ENCODE measurements at places on chromosomes 5 and 9.

DNA sequence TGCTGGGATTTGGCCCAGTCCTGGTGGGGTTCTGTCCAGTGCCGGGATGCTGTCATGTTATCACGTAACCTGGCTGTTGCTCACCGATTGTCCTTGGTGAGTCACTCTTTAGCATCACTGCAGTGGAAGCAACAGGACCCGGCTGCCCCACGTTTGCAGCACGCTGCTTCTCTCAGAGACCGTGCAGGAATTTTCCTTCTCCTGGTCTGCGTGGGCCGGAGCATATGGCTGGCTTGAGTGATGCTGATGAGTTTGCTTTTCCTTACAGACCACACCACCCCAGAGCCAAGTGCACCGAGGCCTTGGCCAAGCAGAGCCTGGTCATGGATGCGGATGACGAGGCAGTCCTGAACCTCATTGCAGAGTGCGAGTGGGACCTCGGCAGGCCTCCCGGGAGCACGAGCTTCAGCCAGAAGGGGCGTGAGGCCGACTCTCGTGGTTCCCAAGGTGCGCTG, 21.4 kb downstream of the CEP72 start:
- DNase-seq: no peak

DNA sequence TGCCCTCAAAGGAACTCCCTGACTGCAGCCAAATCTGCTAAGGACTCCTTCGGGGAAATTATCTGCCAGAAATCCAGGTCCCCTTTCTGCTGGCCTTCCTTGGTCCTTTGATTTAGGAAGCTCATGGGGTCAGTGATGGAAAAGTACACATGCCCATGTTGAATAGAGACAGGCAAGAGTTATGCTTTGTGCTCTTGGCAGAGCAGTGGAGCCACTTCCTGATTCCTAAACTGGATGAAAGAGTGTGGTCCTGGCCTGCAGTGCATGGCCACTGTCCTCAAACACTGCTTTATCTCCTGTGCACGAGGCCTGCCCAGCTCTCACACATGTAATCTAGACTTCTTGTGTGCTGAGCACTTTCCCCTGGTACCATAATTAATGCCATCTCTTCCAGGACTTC, 2.0 kb upstream of the EBF1 start:
- DNase-seq: no peak

GRCh38 chr5:14034963-14035362, 90.5 kb upstream of the DNAH5 start:
- DNase-seq: no peak

DNA sequence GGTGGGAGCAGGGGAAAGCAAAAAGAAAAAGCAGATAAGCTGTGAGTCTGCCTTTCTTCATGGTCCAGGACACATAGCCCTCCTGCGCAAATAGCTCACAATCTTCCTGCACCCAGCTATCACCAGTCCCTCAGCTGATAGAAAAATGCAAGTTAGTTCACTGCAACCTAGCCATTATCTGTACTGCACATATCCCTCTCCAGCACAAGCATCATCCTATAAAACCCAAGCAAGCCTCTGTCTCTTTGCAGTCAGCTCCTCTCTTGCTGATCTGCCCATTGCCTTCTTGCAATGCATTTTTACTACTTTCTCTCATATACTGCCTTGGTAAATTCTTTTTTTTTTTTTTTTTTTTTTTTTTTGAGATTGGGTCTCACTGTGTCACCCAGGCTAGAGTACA, 20.0 kb upstream of the MSANTD3 start:
- no peak for DNase-seq

- no peak for DNase-seq
These were observed 351.8 kb upstream of the ADAMTSL1 start for GRCh38 chr9:18122171-18122570.

DNA sequence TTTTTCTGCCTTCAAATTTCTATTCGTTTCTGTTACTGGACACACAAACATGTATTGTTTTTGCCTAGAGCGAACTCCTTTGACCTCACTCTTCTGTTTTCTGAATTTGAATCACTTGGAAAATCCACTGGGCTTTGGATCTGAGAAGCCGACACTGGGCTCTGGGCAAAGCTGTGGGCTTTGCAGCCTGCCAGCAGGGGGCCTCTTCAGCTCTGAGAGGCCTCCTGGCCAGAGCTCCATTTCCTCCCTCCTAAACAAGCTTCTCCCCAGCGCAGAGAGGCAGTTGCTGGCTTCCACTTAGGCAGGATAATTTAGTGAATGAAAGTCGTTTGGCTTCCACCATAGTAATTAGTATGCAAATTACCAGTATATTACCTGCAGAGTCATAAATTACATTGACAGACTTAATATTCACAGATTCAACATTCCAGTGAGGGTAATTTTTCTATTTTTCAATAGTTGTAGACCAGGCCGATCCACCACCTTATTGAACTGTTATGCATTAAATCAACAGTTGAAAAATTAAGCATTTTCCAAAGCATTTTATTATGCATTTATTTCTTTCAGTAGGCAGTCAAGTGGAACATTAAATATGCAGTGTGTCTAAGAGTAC, 104.0 kb upstream of the ZNF366 start:
- peak; percentile 4 for DNase-seq

DNA sequence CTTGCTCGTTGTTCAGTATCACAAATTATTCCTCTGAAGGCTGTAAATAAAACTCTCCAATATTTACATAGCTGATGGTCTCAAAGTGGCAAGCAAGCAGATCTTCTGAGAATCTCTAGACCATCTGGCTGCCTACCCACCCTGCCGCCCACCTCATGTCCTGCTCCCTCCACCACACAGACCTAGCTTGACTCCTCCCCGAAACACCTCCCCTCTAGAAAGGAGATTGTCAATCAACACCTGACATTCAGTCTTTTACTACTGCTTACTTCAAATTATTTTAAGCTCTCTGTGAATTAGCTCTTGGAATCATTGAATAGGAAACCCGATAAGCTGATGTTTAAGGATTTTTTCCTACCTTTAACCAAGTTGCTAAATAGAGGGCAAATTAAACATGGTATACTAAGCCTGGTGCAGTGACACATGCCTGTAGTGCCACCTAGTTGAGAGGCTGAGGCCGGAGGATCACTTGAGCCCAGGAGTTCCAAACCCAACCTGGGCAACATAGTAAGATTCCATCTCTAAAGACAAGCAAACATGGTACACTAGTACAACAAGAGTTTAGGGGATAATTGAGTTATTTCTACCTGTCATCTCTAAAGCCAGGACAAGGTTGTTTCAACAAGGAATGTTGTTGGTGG, 10.9 kb upstream of the SOWAHA start:
- no peak for DNase-seq

GRCh38 chr9:137405677-137406081, 17.3 kb downstream of the EXD3 start:
- DNase-seq: no peak

- DNase-seq: no peak
These were observed 75.0 kb downstream of the NR2F1 start for GRCh38 chr5:93658044-93658443.

- DNase-seq: no peak
These were observed 11.0 kb upstream of the ZBTB43 start for GRCh38 chr9:126793686-126794417.

DNA sequence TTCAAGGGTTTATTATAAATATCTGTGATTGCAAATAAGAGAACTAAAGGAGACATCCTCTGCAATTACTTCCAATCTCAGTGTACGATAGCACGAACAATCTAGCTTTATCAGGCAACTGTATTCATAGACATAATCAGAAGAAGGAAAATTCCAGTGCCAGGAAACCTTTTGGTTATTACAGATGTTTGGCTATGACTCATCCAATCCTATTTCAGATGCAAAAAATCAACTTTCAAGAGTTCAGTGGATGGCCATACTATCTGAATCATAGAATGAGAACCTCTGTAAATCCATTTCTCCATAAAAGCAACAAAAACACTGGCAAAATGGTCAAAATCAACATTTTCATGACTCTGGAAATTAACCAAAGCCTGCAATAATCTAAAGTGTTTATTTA, 37.9 kb downstream of the GAS1 start:
- no peak for DNase-seq

GRCh38 chr5:3336666-3337065, 259.0 kb upstream of the IRX1 start:
- DNase-seq: no peak

DNA sequence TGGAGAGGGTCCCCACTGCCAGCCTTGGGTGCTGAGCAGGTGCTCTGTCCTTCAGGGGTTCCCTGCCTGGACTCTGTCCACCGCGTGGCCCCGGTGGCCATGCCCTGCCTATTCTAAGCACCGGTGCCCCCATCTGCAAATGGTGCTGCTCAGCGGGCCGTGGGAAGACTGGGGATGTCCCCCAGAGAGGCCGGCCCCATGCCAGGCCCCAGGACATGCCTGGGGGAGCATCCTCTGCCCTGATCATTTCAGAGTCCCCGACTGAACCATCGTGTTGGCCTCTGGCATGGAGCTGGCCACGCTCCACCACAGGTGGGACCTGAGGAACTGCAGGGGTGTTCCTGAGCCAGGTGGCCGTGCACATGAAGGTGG, 64.7 kb downstream of the RXRA start:
- no peak for DNase-seq

DNA sequence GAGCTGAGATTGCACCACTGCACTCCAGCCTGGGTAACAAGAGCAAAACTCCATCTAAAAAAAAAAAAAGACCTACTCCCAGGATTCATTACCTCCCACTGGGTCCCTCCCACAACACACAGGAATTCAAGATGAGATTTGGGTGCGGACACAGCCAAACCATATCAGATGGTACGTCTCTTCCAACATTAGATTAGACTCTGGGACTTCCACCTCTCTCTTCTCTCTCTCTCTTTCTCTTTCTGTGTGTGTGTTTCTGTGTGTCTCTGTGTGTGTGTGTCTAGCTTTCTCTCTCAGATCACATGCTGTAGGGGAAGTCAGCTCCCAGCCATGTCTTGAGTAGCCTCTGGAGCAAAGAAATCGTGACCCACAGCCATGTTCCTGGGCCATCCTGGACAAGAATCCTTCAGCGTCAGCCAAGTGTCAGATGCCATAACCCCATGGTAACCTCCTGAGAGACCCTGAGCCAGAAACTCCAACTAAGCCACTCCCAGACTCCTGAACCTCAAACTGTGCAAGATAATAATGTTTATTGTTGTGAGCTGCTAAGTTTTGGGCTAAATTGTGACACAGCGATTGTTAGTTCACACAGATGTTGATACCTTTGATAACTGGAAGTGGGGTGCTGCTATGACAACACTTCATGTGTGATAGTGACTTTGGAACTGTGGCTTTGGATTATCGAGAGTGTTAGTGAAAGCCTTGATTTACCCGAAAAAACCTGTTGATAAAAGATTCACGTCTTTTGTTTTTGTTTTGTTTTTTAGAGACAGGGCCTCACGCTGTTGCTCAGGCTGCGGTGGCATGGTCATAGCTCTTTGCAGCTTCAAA, 4.1 kb upstream of the CMBL start:
- no peak for DNase-seq

DNA sequence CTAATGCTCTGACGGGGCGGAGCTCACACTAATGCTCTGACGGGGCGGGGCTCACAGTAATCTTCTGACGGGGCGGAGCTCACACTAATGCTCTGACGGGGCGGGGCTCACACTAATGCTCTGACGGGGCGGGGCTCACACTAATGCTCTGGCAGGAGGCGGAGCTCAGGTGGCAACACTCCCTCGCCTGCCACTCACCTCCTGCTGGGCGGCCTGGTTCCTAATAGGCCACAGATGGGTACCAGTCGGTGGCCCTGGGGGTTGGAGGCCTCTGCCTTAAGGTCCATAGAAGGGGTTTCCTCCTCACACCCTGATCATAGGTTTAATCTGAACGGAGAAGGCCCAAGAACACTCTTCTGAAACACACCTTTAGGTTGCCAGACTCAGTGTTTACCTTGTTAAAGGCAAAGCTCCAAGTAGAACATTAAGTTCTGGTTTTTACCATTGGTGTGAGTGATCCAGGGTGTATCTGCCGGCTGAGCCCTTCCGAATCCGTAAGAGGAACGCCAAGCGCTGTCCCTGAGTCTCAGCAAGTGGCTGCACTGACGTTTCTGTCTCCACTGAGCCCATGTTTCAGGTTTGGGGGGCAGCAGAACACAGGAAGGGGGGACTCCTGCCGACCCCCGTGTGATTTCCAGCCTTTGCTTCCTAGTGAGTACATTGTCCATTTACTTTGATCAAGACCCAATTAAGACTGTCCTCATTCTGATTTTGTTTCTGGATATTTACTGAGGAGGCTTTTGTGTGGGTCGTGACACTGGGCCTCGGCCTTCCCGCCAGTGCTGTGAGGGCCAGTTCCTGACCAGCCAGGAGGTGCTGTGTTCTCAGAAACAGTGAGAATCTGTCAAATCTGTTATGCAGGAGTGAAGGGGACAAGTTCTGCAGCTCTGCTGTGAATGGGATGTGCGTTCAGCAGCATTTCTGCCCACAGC, 24.6 kb upstream of the LRRC14B start:
- no peak for DNase-seq

DNA sequence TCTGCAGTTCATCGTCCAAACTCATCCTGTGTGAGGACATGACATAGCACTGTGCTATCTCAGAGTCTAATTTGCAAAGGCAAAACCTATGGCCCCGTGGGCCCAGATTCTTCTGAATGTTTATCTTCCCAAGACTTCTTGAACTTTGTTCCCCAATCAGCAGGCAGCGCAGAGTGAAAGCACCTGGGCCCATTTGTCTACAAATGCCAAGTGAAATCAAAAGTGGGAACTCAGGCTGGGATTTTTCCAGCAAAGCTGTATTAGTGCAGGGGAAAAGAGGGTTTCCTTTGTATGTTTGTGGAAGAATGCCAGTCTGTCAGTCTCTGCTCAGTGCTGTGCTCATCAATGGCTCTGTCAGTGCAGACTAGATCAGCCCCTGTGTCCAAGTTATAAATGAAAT, 55.8 kb downstream of the FOXD1 start:
- no peak for DNase-seq

- no peak for DNase-seq
These were observed 21.9 kb downstream of the ABITRAM start for GRCh38 chr9:108956022-108956630.

DNA sequence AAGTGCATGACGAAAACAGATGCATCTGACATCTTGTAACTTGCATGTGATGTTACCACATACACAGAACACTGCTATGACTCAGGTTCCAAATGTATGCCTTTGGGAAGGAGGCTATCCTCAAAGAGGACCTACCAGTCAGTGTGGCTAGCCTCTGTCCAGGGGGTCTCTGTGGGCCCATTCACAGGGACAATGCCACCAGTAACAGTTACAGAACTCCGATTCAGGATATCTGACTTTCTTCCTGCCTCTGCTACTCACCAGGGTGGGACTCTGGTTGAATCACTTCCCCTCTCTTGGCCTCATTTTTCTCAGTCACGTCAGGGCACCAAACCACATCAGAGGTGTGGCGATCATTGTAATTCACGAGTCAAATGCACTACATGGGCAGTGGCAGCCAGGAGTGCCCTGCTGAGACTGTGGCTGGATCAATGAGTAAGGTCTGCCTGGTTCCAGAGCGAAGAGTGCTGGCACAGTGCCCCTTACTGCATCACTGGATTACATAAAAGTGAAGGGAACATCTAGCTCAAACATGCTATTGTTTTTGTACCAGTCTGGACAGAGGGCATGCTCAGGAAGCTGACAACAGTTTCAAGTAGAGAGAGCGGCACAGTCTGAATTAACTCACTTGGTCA, 13.2 kb downstream of the ATOX1 start:
- DNase-seq: no peak

- DNase-seq: no peak
These were observed 10.0 kb downstream of the TRAF1 start for GRCh38 chr9:120916588-120916987.

Data from stimulated activated CD4-positive, alpha-beta T cell treated with anti-CD3 and anti-CD28 coated beads, Interleukin-1b, Interleukin-23, amount 100 ng/mL, for 1 hour (primary cell).